ENCODE measurements at places on chromosomes 16 and 17. TPM values are rescaled to one million over a fixed set of nuclear protein-coding genes. Genes with fewer than 3 reads are reported as not detected.

DNA sequence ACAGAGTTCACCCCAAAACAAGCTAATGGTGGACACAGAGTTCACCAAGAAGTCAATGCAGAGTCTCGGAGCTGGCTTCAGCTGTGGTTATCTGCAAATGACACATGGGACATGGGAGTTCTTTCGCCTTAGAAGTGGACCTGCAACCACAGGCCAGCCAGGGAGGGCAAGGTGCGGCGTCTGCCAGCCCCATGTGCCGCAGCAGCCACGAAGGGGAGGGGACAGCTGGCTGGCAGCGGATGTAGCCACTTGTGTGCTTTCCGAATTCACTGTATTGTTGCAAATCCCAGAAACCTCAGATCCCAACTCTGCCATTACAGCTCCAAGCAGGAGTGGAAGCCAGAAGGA, 24.8 kb downstream of the LMF1 start:
- no peaks in the 10 kb centered on the region for H3K4me1 ChIP-seq
- peaks cover 28% of the 10 kb centered on the region for H3K36me3 ChIP-seq
- no peak overlapping the region for H3K4me3 ChIP-seq
- H3K27me3 ChIP-seq, result no peaks in the 10 kb centered on the region

DNA sequence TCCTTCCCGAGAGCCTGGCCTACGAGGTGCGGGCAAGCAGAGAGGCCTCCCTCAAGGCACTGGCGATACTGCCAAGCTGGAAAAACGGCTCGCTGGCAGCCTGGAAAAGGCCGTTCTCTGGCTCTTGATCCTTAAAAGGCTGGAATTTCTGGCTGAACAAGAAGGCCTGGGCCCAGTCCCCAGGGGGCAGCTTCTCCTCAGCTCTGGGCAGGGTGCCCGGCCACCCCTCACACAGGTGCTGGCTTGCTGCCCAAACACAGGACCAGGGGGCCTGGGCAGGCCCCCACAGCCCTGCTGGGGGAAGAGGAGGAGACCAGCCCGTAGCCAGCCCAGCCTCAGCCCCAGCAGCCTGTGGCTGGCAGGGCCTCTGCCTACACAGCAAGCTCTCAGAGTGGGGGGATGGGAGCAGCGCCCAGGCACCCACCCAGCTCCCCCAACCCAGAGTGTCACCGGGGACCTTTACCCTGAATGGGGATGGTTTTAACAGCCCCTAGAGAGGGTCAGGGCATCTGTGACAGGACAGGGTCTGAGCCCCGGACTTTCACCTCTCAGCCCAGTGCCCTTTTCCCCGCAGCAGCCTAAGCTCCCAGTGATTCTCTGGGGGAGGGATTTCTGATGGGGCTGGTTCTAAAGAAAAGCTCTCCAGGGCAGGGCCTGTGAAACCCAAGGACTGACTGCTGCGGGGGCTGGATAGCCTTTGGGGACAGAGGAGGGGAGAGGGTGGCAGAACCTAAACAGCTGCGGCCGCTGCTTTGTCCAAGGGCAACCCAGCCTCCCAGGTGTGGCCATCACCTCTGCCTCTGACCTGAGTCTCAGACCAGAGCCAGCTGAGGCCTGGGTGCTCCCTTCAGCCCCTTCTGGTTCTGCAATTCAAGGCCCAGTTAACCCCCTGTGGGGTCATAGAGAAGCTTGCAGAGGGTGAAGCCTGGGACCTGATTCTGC, 38.6 kb upstream of the TOB1 start:
- no peaks in the 10 kb centered on the region for H3K36me3 ChIP-seq
- H3K4me1 ChIP-seq, result peaks cover 58% of the 10 kb centered on the region
- H3K27ac ChIP-seq, result no peak overlapping the region
- no peak overlapping the region for H3K4me3 ChIP-seq
- DNase-seq, result no peak

DNA sequence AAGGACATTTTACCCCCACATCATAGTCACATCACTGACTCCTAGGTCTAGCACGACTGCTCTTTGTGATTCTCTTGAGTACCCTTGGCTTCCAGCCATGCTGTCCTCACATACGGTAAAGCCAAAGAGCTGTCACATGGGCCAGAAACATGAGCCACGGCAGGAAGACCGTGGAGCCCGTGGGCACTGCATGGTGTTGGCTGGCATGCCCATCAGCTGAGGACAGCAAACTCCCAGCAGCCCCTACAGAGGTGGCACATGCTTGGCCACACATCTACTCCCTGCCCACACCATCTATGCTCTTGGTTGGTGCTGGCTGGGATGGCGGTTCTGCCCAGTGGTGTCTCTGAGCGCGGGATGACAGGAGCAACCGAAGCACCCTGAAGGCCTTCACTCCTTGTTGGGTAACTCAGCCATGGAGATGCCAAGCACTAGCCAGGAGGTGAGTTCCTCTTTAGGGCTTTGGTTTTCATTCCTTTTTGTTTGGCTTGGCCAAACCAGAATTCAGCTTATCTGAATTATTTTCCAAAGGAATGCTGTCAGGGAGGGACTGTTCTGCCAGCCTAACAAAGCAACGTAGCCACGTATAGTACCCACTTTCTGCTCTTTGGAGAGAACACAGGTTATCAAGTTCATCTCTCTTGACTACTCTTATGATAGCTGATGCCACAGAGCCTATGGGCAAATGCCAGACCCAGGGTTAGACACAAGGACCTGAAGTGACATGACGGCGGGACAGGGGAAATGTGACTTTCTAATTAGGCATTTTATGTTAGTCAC, 10.0 kb downstream of the TNFAIP1 start:
- H3K27me3 ChIP-seq, result no peaks in the 10 kb centered on the region
- H3K27ac ChIP-seq, result no peak overlapping the region
- H3K4me3 ChIP-seq, result no peak overlapping the region
- H3K4me1 ChIP-seq, result peaks cover 6% of the 10 kb centered on the region
- no peak for DNase-seq
- peaks cover 53% of the 10 kb centered on the region for H3K36me3 ChIP-seq

DNA sequence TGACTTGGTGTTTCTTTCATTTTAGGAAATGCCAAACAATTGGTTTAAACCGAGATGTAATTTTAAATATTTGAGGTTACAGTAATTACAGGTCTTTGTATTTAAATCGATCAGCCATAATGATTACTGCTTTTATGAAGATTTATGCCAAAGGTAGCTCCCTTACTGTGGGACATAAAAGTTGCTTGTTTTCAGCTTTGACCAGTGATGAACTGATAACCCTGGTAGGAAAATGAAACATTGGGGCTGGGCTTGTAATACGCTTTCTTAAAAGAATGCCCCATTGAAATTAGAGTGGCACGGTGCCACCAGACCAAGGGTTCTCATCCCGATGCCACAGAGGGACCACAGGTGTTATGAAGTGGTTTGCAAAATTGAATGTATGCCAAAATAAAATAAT, 7.3 kb downstream of the TNRC6A start:
- H3K27ac ChIP-seq, result peak overlapping the region; percentile 73
- H3K4me3 ChIP-seq, result no peak overlapping the region
- no peak for DNase-seq
- peaks cover 37% of the 10 kb centered on the region for H3K36me3 ChIP-seq
- peaks cover 89% of the 10 kb centered on the region for H3K4me1 ChIP-seq

DNA sequence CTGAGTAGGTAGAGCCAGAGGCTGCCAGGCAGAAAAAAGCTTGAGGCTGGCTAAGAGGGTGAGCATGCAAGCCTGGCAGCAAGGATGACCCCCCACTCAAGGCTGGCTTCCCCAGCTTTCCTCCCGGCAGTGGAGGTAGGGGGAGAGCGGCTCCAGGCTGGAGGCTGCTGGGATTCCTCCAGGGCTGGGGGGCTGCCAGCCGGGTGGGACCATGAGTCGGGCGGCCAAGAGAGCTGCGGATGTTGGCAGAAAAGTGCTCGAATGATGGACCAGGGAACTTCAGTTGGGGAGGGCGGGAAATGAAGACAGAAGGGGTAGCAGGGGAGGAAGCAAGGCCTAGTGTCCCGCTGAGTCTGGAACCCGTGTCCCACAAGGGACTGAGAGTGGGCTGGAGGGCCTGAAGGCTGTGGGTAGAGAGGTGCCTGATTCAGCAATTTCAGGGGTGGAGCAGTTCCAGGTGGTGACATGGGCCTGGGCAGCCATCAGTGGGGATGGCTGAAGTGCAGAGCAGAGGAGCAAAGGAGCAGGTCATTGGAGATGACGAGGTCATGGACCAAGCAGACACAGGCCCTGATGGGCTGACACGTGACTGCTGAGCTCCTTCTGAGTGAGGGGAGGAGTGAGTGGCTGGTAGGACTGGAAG, 20.3 kb downstream of the HSD11B2 start:
- no peak overlapping the region for H3K4me3 ChIP-seq
- H3K4me1 ChIP-seq, result no peaks in the 10 kb centered on the region
- DNase-seq, result no peak
- H3K27me3 ChIP-seq, result no peaks in the 10 kb centered on the region

- DNase-seq, result peak; percentile 58
- H3K36me3 ChIP-seq, result peaks cover 33% of the 10 kb centered on the region
- H3K27ac ChIP-seq, result peak overlapping the region; percentile 96
- no peaks in the 10 kb centered on the region for H3K27me3 ChIP-seq
Measured at GRCh38 chr16:89564476-89565255, 4.2 kb downstream of the RPL13 start.

DNA sequence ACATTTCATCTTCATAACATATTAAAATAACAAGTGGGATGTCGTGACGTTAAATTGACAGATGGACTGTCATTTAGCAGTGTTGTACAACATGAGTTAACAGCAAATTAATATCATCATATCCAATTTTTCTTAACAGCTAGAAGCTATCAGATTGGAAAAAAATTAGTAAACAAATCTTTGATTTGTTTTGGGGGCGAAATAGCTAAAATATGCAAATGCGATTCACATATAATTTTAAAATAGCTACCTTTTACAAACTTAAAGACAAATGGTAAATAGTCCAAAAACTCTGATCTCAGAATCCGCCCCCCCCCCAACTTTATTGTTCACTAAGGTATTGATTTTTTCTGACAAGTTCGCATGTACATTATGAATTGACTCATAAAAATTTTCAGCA, 20.3 kb upstream of the NACA2 start:
- DNase-seq, result no peak
- no peaks in the 10 kb centered on the region for H3K27me3 ChIP-seq
- H3K36me3 ChIP-seq, result no peaks in the 10 kb centered on the region
- peaks cover 13% of the 10 kb centered on the region for H3K4me1 ChIP-seq
- H3K4me3 ChIP-seq, result no peak overlapping the region

- H3K27me3 ChIP-seq, result no peaks in the 10 kb centered on the region
- no peak overlapping the region for H3K4me3 ChIP-seq
- DNase-seq, result no peak
- peaks cover 10% of the 10 kb centered on the region for H3K36me3 ChIP-seq
- peak overlapping the region; percentile 48 for H3K27ac ChIP-seq
- H3K4me1 ChIP-seq, result no peaks in the 10 kb centered on the region
Measured at GRCh38 chr17:17075125-17075781, 33.0 kb downstream of the MPRIP start.

DNA sequence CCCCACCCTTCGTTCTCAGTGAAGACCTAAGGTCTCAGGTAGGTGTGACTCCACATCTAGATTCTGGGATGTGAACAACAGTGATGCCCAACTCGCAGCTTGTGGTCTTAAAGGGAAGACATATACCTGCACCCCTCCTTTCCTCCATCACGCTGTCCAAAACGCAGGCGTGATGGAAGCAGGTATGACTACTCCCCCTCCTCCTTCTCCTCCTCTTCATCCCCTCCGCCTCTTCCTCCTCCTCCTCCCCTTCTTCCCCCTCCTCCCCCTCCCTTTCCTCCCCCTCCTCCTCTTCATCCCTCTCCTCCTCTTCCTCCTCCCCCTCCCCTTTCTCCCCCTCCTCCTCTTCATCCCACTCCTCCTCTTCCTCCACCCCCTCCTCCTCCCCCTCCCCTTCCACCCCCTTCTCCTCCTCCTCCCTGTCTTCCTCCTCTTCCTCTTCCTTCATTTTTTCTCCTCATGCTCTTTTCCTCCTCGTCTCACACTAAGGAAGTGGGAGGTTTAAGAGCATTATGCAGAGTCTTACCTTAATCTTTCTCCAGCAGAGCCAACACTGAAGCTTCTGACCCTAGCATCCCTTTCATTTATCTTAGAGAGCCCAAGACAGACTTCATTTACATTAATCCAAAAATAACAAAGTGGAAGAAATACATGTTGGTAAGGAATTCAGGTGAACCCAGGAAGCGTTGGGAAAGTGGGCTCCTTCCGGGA, 352.5 kb downstream of the FOXL1 start:
- no peaks in the 10 kb centered on the region for H3K27me3 ChIP-seq
- H3K36me3 ChIP-seq, result no peaks in the 10 kb centered on the region
- no peak overlapping the region for H3K27ac ChIP-seq
- no peak overlapping the region for H3K4me3 ChIP-seq
- H3K4me1 ChIP-seq, result peaks cover 3% of the 10 kb centered on the region

DNA sequence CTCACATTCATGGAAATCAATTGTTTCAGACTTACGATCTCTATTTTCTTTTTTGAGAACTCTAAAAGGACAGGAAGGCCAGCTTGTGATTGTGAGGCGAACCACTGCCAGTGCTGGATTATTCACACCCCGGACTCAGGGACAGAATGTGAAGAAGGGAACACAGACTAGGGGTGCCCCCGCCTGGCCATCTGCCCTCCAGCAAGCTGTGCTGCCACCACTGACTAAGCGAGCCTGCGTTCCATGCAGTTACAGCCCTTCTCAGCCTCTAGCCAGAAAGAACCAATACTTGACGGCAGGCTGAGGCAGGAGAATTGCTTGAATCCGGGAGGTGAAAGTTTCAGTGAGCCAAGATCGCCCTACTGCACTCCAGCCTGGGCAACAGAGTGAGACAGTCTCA, 2.8 kb downstream of the HAGH start:
- peak; percentile 67 for DNase-seq
- H3K4me1 ChIP-seq, result peaks cover 16% of the 10 kb centered on the region
- peak overlapping the region; percentile 45 for H3K4me3 ChIP-seq
- peaks cover 2% of the 10 kb centered on the region for H3K27me3 ChIP-seq

DRC3 gene
- 0.48 TPM for total RNA-seq

CACNG5 gene
- 3.1 TPM for total RNA-seq

UNKL gene
- total RNA-seq, result 42.0 TPM

CPHXL2 gene
- total RNA-seq, result not detected

SMTNL2 gene
- total RNA-seq, result 2.7 TPM
